ENCODE measurements at places on chromosomes 16 and 17. TPM values are rescaled to one million over a fixed set of nuclear protein-coding genes. Genes with fewer than 3 reads are reported as not detected.
A peak's percentile ranks its signal among the peaks of the same experiment; 100 is the strongest.

- peaks cover 48% of the 10 kb centered on the region for H3K4me1 ChIP-seq
- peaks cover 6% of the 10 kb centered on the region for H3K36me3 ChIP-seq
- no peak within 1 kb of the TSS for H3K27ac ChIP-seq
- H3K4me3 ChIP-seq: peak within 1 kb of the TSS; percentile 19
Observed at GRCh38 chr17:76074390-76075363, at the start of gene GALR2. GALR2 (plus strand) TSS chr17:76074781; CDS start chr17:76074884, 103 bp downstream.

- no peak overlapping the region for H3K4me3 ChIP-seq
- no peak overlapping the region for H3K27ac ChIP-seq
- H3K36me3 ChIP-seq: peaks cover 1% of the 10 kb centered on the region
- peak; percentile 5 for DNase-seq
- H3K4me1 ChIP-seq: no peaks in the 10 kb centered on the region
- peaks cover 17% of the 10 kb centered on the region for H3K27me3 ChIP-seq
Observed at GRCh38 chr17:61574542-61575351, 16.3 kb downstream of the NACA2 start.

GRCh38 chr16:89921131-89921701, 1.9 kb upstream of the TUBB3 start:
- no peak overlapping the region for H3K27ac ChIP-seq
- no peak overlapping the region for H3K4me3 ChIP-seq
- no peak for DNase-seq

DNA sequence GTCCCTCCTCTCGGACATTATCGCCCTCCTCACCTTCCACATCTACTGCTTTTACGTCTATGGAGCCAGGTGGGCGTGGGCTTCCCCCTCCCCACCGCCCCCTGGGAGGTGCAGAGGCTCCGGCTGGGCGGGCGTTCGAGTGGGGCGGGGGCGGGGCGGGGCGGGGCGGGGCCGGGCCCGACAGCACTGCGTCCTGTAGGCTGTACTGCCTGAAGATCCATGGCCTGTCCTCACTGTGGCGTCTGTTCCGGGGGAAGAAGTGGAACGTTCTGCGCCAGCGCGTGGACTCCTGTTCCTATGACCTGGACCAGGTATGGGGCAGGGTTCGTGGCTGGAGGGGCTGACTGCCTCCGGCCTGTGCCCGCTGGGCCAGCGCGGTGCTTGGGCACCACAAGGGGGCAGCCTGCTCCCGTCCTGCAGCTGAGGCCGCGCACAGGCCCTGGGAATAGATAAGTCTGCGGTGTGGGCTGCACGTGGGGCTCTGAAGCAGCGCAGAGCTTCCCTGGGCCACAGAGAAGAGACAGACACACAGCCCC, 9.2 kb downstream of the PIGQ start:
- peaks cover 3% of the 10 kb centered on the region for H3K4me1 ChIP-seq
- peak; percentile 81 for DNase-seq
- no peaks in the 10 kb centered on the region for H3K27me3 ChIP-seq
- H3K4me3 ChIP-seq: no peak overlapping the region
- H3K27ac ChIP-seq: no peak overlapping the region
- H3K36me3 ChIP-seq: no peaks in the 10 kb centered on the region

Gene CORO6
- total RNA-seq: 13.0 TPM

Gene ACE
- 0.36 TPM for total RNA-seq

DNA sequence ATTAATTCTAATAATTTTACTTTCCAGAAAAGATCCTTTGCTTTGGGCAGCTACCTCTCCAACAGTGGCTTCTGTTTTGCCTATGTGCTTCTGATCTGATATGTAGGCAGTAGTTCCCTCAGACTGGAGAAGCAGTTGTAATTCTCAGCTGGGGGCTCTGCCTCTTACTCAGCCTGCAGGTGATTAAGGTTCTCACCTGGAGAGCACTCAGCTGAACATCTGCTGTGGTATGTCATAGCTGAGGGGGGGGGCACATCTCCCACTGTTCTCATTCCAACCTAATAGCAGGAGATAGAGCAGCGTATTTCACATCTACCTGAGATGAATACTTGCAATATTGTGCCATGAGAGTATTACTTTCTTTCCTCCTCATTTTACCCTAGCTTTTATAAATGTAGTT, 511.9 kb upstream of the CDH8 start:
- no peak for DNase-seq
- H3K27ac ChIP-seq: no peak overlapping the region
- no peaks in the 10 kb centered on the region for H3K4me1 ChIP-seq
- H3K4me3 ChIP-seq: no peak overlapping the region
- no peaks in the 10 kb centered on the region for H3K36me3 ChIP-seq

DNA sequence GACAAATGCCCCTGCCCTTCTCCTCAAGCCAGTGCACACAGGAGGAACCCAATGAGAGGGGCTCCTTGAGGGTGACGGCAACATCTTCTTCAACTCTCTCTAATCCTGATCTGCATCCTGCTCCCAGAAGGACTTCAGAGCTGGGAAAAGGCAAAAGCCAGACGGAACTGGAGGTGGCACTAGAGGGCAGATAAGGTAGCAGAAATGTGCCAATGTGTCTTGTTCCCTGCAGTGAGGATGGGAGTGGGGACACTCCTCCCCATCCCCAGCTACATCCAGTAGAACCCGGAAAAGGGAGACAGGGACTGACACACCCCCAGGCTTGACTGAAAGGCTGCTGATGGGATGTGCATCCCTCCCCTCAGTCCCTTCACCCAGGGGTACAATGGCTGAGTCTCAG, 28.5 kb downstream of the SRCIN1 start:
- H3K27me3 ChIP-seq: peaks cover 74% of the 10 kb centered on the region
- no peak overlapping the region for H3K27ac ChIP-seq
- H3K4me3 ChIP-seq: no peak overlapping the region

- no peak overlapping the region for H3K4me3 ChIP-seq
- peaks cover 22% of the 10 kb centered on the region for H3K4me1 ChIP-seq
- H3K27me3 ChIP-seq: no peaks in the 10 kb centered on the region
Observed at GRCh38 chr16:12675852-12676251, 127.8 kb downstream of the CPPED1 start.

Gene RGS11
- total RNA-seq: not detected

Gene NPW
- total RNA-seq: 24.3 TPM

DNA sequence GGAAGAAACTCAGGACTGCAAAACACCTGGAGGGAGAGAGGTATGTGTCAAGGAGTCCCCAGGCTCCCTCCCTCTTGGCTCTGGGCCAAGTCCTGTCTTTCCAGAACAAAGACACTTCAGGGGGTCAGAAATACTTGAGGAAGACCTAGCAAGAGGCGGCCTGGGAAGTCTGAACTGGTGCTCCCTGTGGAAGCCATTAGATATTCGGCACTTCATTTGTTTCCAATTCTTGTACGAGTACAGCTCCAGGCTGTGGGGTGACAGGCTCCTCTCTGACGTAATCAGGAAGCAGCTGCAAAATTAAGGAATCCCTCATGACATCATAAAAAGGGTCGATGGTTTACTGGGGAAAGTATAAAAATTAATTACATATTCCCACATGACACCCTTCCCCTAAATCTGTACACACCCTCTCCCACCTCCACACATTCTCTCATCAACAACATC, 108.7 kb downstream of the SMG6 start:
- peaks cover 52% of the 10 kb centered on the region for H3K4me1 ChIP-seq
- H3K27me3 ChIP-seq: no peaks in the 10 kb centered on the region
- H3K27ac ChIP-seq: no peak overlapping the region
- no peak for DNase-seq
- peaks cover 28% of the 10 kb centered on the region for H3K36me3 ChIP-seq

DNA sequence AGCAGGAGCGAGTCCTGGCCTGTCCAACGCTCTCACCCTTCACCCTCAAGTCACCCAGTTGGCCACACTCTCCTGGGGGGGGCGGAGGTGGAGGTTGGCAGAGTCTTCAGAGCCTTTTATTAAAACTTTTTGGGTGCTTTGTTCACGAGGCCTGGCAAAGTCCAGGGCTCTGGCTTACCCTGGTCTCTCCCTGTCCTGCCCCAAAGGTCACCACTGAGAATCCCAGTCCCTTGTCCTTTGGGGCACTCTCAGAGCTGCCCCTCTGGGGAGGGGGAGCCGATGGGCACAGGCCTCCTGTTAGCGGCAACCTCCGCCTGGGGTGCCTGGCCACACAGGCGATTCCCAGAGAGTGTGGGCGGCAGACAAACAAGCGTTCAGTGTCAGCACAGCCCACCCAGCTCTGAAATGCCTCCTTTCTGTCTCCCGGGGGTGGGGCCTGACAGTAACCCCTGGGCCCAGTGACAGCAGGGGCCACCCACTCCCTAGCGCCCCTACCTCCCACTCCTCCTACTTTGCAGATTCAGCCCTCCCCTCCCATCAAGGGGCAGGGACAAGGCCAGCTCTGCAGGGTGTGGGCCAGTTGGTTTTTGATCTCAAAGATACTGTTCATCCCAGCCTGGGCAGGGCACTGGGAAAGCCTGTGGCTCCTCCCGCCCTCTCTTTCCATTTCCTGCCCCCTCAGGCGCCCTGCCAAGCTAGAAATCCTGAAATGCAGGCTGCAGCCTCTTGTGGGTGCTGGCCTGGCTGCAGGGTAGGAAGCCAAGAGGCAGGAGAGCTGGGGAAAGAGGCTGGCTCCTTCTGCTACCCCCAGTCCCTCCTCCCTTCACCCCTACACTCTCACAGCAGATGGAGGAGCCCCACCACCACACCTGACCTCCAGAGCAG, 36.6 kb upstream of the EMP2 start:
- DNase-seq: no peak
- no peaks in the 10 kb centered on the region for H3K36me3 ChIP-seq
- H3K27ac ChIP-seq: no peak overlapping the region
- H3K27me3 ChIP-seq: peaks cover 16% of the 10 kb centered on the region

Gene IGF2BP1
- 0.18 TPM for total RNA-seq

Gene RPRML
- not detected for total RNA-seq

Gene AOC2
- total RNA-seq: 3.0 TPM
